Myocyte (in vitro differentiated cells): ENCODE measurements at places on chromosomes 5 and 9.

DNA sequence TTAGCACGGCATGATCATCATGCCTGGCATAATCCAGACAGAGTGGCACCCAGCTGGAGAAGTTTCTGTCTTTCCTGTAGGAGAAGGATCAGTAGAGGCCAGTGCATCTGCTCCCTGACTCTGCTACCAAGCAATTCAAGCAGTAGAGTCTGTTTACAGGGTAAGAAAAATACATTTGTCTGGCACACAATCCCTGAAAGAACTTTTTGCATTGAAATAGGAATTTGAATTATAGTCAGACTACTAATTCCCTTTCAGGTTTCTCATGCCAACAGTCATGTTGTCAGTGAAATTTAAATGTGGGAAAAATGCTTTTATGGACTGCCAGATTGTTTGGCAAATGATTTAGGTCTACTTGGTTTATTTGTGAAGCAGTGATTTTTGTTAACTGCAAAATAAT lies 125.6 kb downstream of the RAB3C start:
- no peak for DNase-seq

- no peak for DNase-seq
Measured at GRCh38 chr9:88661759-88662158, 126.8 kb downstream of the NXNL2 start.

GRCh38 chr5:134149571-134150303 lies 27.0 kb downstream of the SKP1 start:
- no peak for DNase-seq

- DNase-seq, result no peak
Measured at GRCh38 chr9:99634186-99634585, 187.5 kb upstream of the NR4A3 start.

GRCh38 chr5:169808118-169808581 lies 171.1 kb downstream of the DOCK2 start:
- DNase-seq, result no peak

DNA sequence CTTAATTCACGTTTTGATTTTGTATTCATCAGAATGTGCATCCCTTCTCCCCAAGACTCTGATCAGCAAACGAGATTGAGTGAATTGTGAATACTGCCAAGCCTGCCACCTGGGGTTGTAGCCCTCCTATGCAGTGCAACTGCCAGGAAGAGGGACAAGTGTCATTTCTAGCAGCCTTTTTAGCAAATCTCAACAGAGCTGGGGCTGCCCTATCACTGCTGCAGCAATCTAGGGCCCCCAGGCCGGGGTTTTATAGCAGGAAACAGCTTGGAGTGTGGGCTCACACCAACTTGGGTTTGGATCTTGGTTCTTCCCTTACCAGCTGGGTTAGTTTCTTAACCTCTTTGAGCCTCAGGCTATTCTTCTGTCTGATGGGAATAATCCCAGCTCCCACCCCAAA lies 4.0 kb downstream of the CSF1R start:
- no peak for DNase-seq

GRCh38 chr5:59922220-59922619 lies 28.7 kb upstream of the PDE4D start:
- DNase-seq, result no peak

DNA sequence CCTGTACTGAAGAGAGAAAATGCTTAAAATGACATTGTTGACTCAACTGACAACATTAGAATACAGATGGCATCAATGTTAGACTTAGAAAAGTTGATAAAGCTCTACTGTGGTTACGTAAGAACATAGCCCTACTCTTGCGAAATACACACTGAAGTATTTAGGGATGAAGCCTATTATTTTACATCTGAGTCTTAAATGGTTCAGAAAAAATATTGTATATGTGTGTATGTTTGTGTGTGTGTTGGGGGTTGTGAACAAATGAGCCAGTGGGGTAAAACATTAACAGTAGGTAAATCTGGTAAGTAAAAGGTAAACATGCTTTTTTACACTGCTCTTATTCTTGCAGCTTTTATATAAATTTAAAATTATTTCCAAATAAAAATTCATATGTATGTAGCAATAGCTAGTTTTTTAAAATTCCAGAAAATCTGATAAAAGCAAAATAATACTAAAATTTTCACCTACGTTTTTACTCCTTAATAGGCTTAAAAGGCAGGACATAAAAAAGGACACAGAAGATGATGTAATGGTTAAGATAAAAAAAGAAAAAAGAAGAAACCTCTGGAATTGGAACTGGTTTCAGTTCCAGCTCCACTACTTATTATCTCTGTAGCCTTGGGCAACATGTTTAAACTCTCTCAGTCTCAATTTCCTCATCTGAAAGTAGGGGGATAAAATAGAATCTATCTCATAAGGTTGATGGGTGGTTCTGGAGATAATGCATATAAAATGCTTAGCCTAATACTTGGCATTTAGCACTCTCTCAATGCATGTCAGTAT lies 44.3 kb downstream of the GARNL3 start:
- DNase-seq, result peak; percentile 13

DNA sequence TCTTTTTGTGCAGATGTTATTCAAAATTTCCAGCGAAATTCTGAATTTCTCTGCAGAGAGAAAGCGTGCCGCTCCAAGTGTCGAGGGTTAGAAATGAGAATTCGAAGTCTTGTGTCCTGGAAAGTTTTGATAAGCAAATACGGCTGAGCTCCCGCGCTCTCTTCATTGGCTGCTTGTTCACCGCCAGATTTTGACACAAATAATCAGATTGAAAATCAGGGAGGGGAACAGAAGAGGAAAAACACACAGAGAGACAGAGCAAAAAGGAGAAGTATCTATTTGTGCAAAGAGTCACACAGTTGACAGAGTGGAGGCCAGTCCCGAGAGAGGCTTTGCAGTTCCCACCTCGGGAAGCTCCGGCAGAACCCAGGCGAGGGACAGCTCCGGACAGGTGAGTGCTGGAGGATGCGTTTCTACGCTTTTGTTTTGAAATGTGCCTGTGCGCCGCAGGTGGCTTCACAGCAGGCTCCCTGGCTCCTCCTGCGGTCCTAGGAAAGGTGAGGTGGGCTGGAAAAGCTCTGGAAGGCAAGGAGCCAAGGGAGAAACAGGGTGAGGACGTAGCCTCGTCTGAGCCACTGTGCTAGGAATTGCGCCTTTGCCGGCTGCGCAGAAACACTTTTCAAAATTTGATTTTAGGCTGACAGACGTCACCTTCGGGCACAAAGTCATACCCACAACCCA lies at the start of gene GFI1B:
TSS of gene GFI1B (plus strand) at position 244 of the 681 bp plus-strand sequence. CDS start 7,985 bp downstream, outside the sequence.
- no peak for DNase-seq
